ENCODE measurements at places on chromosomes 16 and 17.

DNA sequence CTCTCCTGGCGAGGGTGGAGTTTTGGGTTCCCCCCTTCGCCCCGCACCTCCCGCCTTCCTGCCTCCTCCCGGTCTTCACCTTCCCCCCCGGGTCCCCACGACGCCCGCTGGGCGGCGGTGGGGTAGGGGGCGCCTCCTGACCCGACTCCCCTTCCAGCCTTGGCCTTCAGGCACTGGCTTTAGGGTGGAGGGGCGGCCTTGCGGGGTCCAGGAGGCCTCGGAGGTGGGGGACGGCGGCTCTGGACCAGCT, 2.4 kb downstream of the SLC16A3 start:
- DNase-seq: no peak

DNA sequence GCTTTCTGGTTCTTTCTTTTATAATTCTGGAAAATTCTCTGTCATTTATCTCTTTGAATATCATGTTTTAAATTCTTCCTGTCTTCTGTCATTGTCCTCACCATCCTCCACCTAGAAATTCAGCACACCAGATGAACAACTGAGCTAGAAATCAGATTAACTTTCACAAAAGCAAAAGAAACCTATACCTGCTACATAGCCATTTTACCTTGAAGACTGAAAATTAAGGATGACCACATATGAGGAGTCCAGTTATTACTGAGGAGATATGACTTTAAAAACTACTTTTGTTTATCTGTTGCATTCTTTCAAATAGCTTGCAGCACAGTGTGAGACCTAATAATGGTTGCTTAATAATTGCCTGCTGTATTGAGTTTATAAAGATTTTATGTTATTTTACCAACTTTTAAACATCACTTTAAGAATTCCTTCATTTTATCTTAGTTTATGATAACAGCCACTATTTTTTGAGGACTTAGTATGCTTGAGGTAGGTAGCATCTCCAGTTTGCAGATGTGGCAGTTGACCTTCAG, 104.3 kb downstream of the BCAS3 start:
- DNase-seq: no peak

DNA sequence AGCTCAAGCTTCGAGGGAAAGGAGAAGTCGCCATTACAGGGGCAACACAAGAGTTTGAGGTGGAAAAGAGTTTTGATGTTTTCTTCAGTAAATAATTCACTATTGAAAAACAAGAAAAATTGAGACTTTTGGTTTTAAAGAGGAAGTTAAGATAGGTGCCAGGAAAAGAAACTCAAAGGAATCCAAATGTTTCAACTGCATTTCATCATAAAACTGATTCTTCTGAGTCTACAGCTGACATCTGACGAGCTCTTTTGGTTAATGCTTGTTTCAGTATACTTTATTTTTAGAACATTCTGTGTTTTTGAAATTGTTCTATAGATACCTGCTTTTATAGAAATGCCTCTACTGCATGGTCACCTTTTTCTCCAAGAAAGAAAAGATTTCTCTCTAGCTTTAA, 54.0 kb downstream of the ERN1 start:
- no peak for DNase-seq

- DNase-seq: no peak
Observed at GRCh38 chr16:63702981-63703590, 1418.8 kb downstream of the CDH11 start.

DNA sequence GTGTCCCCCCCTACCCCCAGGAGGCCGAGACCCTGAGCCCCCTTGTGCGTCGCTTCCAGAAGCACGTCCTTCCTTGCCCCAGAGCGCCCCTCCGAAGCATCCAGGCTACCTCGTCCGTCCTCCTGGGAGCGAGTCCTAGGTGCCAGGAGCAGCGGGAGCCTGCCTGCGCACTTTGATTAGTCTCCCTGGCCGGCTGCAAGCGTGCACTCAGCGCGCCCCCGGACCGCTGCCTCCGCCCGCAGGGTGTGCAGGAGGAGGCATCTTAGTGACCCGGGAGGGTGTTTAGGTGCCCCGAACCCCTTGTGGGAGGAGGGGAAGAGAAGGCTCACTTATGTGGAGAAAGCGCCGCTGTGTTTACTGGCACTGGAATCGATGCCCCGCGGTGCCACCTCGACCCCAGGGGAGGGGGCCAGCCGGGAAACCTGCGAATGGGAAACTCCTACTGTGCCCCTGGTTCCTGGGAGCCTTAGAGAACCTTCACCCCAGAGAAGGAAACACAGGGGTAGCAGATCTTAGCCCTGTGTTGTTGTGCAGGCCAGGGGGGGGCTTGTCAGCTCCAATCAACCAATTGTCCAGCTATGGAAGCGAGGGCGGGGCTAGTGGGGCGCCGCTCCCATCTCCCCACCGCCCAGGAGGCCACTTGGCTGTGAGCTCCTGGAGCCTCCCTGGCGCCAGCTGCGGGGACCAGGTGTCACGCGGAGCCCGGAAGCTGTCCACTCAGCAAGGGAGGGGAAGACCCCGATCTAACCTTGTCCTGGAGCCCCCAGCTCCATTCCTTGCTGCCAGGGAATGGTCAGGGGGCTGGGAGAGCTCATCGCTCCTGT, 922.8 kb upstream of the EEF2KMT start:
- no peak for DNase-seq

- no peak for DNase-seq
Observed at GRCh38 chr17:74923538-74924249, 379 bp upstream of the OTOP2 start.

DNA sequence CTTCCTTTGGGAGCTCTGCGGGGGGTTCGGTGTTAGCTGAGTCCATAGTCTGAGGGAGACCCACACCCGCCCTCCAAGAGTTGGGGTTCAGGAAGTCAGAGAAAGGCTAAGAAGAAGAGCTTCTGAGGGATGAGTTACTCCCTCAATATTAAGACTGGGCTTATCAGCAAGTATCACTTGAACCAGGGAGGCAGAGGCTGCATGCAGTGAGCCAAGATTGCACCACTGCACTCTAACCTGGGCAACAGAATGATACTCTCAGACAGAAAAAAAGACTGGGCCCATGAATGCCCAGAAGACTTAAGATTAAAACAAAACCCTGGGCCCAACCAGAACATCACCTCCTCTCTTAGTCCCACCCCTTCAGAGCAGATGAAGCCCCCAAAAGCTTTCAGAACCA, 6.0 kb downstream of the NKIRAS2 start:
- no peak for DNase-seq

GRCh38 chr16:70634861-70635260, 11.5 kb upstream of the IL34 start:
- no peak for DNase-seq

- no peak for DNase-seq
Observed at GRCh38 chr16:31099860-31100638, 5.5 kb upstream of the VKORC1 start.

- DNase-seq: no peak
Observed at GRCh38 chr17:5705081-5705875, 121.0 kb upstream of the NLRP1 start.

GRCh38 chr17:72069586-72070202, 51.1 kb upstream of the SOX9 start:
- DNase-seq: no peak

DNA sequence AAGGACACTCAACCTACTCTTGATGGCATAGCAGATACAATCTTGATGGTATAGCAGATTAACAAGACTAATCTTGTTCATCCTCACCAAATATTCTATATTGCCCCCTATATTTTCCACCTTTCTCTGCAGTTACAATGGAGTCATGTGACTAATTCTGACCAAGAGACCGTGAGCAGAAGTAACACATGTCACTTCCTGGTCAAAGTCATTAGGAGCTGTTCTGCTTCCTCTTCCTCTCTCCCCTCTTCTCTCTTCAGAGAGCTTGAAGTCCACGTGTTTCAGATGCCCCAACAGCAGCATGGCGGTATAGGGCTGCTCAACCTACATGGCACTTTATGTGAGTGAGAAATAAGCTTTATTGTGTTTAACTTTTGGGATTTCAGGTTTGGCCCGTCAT, 55.3 kb upstream of the ERCC4 start:
- DNase-seq: no peak

DNA sequence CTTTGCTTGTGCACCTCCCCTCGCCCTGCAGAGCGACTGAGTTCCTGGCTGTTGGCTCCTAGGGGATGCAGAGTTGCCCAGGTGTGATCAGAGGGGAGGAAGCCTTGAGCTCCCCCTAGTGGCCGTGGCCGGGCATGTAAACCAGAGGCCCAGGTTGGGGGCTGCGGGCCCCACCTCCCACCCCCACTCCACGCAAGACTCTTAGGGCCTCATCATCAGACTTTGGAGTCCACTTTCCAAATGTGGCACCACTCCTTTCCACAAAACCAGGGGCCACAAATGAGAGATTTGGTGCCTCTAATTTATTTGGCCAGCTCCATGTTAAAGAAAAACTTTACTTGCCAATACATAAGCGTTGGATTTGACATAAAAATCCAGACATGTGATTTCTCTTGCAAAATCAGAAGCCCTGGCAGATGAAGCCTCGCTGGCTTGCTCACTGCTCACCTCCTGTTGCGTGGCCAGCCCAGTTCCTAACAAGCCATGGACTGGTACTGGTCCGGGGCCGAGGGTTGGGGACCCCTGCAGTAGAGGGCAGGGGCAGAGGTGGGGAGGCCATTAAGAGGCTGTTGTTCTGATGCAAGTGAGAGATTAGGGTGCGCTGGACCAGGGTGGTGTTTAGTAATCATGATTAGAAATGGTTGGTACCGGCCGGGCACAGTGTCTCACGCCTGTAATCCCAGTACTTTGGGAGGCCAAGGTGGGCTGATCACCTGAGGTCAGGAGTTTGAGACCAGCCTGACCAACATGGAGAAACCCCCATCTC, 28.7 kb upstream of the GAS7 start:
- no peak for DNase-seq

DNA sequence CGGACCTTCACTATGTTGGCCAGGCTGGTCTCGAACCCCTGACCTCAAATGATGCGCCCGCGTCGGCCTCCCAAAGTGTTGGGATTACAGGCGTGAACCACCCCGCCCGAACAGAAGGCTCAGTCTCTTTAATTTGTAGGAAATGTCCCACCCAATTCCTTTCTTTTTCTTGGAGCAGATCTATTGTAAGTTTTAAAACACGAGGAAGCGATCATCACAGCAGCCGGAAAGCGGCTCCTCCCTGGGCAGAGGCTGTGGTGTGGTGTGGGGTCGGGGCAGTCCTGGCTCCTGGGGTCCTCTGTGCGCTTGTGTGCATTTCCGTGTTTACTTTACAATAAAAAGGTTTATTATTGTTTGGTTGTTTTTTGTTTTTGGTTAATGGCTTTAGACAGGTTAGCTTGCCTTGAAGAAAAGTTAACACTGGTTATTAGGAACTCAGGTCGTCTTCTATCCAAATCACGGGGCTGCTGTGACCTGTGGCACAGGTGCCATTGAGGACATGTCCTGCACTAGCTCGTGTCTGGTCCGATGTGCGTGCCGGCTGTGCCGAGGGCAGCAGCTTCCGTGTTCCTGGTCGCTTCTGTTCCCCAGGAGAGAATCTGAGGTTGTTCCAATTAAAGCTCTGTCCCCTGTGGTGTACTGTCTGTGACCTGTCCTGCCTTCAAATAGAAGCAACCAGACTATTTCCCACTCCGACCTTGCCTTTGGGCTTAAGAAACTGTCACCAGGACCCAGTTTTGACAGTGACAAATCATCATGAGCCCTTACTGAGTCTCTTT, 83.1 kb downstream of the SEC14L1 start:
- no peak for DNase-seq

DNA sequence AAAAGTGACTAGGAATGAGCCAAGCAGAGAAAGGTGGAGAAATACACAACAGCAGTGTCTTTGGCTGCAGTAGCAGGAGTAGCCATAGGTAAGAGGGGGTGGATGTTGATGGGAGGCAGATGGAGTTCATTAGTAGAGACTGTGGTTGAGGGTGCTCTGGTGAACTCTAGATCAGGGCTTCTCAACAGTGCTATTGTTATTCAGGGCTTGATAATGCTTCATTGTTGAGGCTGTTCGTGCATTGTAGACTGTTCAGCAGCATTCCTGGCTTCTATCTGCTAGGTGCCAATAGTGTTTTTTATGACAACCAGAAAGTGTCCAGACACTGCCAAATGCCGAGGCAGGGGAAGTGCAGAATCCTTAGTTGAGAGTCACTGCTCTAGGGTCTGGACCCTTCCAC, 3.6 kb downstream of the ALKBH5 start:
- DNase-seq: no peak

- DNase-seq: no peak
Observed at GRCh38 chr16:67248401-67249177, at the start of gene SLC9A5. SLC9A5 (plus strand) TSS chr16:67248979; CDS start chr16:67249015, 36 bp downstream.

Measured in NCI-H1048 (cell line).